ENCODE measurements at places on chromosomes 2 and 18.

GRCh38 chr18:3321133-3321812 is 59.3 kb downstream of the MYL12B start:
- DNase-seq = no peak

DNA sequence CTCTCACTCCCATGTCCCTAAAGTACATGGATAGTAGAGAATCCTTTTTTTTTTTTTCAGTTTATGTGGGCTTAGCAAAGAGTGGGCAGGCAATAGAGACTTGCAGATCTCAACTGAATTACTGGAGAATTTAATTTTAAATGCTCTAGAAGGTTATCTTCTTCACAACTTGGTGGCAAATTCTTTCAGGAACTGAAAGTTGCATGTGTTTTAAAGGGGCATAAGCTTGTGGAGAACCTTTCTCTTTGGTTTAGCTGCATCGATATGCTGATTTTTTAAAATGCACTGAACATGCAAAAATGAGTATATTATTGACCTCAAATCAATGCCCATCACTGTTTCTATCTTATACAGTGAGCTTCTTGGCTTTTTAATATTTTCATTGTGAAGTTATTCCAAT is 24.9 kb upstream of the GALNT3 start:
- DNase-seq = no peak

GRCh38 chr2:112765251-112765650 is 842 bp upstream of the CKAP2L start:
- no peak for DNase-seq

DNA sequence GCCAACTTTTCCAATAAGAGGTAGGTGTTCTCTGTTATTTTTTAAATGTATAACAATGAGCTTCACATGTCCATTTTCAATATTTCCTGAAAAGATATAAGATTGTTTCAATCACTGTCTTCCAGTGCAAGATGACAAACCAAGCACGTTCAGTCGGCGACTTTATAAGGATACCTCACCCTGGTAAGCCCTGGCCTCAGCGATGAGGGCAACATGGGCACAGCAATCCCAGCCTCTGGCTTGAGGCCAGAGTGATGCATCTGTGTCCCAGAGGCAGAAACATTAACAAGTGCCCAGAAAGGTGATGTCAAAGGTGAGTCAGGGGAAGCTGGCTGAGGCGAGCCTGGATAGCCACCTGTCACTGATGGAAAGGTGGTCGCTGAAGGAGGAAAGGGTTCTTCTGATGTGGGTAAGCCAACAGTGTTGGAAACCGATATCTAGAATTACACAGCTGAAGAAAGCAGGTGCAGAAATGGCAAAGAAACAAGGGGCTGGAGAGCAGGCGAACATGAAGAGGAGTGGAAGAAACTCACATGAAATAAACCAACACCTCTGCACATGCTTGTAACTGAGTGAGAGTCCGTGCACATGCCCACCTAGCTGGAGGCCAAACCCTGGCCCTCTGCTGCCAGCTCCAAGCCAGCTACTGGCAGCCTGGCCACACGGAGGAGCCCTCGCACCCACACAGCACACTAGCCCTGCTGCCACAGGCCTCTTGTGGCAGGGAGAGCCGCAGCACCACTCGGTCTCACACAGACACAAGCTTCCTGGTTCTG is 65.5 kb downstream of the FBXO15 start:
- DNase-seq = peak; percentile 59

GRCh38 chr2:108591163-108591562 is 56.9 kb downstream of the LIMS1 start:
- no peak for DNase-seq

GRCh38 chr18:48142353-48142752 is 211.9 kb upstream of the SMAD2 start:
- DNase-seq = no peak

DNA sequence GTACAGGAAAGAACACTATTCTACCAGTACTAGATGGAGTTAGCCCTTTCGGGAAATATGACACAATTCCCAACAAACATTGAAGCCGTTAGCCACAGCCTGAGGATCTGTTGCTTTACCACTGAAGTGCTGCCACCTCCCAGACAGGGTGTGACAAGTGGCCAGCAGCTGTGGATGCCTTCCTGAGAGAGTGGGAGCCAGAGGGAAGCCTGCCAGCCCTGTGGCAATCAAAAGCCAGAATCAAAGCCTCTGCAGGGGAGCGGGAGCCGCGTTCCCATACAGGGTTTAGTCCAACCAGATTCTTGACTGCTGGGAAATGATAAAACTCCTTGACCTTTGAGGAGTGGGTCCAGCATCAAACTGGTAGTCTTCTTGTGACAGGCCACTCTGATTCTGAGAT is 38.0 kb downstream of the SLC4A1AP start:
- peak; percentile 10 for DNase-seq

DNA sequence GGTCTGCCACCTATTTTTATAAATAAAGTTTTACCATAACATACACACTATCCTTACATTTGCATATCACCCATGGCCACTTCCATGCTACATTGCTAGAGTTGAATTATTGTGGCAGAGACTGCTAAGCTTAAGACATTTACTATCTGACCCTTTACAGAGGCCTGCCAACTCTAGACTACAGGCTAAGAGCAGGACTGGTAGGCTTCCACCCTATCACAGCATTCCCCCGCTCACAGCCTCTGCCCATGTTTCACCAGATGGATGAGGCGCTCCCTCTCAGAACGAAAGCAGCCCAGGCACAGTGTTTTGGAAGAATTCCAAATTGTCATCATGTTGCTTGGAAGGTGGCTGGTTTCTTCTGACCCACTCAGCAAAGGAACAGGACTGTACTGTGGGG is 91.7 kb upstream of the SLC35G4 start:
- DNase-seq = no peak

DNA sequence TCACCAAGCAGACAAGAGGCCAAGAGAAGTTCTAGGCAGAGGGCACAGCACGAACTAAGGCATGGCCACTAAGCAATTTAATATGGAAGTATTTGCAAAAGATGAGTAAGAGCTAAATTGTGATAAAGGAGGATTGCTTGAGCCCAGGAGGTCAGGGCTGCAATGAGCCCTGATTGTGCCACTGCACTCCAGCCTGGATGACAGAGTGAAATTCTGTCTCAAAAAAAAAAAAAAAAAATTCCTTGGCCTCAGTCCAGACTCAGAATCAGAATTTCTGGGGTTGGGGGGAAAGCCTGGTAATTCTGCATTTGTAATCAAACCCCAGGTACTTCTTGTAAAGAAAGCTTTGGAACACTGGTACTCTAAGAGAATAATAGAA is 46.8 kb upstream of the RTN4 start:
- DNase-seq = no peak

DNA sequence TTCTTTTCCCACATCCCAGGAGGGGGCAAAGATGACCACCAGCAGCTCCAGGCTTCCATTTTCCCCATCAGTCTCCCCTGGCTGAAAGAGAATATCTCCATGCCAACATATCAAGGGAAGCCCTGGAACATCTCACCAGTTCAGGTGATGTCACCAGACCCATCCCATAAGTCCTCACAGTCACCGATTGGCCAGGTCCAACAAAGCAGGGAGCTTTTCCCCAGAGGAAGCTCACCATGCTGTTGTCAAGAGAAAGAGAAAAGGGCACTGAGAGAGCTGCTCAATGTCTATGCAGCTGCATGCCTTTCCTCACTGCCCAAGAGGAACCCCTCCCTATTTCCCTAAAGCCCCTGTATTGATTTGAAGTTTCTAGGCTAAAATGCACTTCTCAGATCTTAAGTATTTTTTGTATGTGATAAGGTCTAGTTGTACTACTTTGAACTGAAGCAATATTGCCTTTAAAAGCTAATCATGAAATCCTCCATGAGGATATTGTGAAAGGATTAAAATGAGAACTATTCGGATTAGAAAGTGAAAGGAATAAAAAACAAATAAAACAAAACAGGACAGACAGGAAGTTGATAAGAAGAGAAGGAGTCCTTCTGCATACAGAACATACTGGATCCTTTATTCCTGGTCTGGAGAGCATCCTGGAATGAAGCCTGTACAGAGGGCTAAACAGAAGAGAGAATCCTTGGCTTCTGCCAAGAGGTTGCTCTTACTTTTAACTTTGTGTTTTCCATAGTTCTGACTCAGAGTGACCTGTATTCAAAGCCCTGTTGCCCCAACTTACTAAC is 45.2 kb upstream of the CTIF start:
- no peak for DNase-seq

Measured in brain (organoid and tissue), 16 donors.